Right ventricle myocardium inferior (tissue), 1 donor: ENCODE measurements at places on chromosomes 11 and 22. TPM values are rescaled to one million over a fixed set of nuclear protein-coding genes. Genes with fewer than 3 reads are reported as not detected.

Gene CRACR2B
- total RNA-seq = 24.3 TPM

Gene LRRC56
- 0.16 TPM for total RNA-seq

Gene CARNS1
- total RNA-seq = 14.1 TPM

Gene DYNC2H1
- total RNA-seq = 2.8 TPM

Gene FGF19
- not detected for total RNA-seq

Gene FAU
- 714 TPM for total RNA-seq

Gene AP5B1
- total RNA-seq = 6.1 TPM
